ENCODE measurements at places on chromosomes 1 and 21.
A peak's percentile ranks its signal among the peaks of the same experiment; 100 is the strongest.

GRCh38 chr1:10975567-10976326 lies 36.7 kb upstream of the TARDBP start:
- no peak for DNase-seq

- no peak for DNase-seq
These were observed 243.0 kb downstream of the C1orf94 start for GRCh38 chr1:34419663-34420136.

GRCh38 chr1:155051777-155052398 lies 772 bp downstream of the ADAM15 start:
- DNase-seq: peak; percentile 21

- DNase-seq: peak; percentile 47
These were observed 11.0 kb upstream of the KCNAB2 start for GRCh38 chr1:6034750-6035096.

DNA sequence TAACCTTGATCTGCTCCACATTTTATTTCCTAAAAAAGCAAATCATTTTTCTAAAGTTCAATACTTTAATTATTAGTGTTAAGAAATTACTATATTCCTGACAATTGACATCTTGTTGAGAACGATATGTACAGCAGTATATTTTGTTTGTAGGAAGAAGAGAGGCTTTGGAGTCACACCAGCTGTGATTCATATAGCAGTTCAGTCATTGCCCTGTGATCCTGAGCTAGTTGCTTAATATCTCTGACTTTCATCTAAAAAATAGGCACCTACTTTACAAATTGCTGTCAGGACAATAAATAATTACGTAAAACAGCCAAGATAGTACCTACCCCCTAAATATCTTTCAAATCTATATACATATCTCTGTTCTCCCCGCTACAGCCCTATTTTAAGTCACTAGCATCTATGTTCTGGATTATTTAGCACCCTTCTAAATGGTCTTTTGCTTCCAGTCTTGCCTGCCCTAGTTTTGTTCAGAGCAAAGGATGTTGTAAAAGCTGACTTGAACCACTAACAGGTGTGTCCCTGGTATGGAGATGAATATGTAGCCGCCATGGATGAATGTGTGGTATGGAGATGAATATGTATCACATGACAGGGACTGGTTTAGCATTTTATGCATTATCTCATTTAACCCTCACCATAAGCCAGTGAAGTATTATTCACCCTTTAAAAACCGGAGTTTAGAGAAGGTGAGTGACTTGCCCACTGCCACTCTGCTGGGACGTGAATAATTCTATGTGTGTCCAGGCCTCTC lies 42.2 kb downstream of the RNF220 start:
- no peak for DNase-seq

DNA sequence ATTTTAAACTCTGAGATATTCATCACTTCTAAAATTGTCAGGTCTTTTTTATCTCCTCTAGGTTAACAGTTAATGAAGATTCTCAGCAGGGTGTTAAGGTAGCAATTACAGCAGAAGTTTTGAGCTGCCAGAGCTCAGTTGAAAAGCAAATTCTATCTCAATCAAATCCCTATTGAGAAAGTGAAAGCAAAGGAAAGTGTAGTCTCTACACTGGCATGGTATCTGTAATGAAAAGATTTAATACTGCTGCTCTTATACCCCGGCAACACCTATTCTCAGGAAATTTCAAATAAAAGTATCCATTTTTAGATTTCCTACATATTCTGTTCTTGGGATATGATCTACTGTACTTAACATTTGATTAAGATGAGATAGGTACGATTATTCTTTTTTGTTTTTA lies 913.5 kb downstream of the MRPL39 start:
- no peak for DNase-seq

- peak; percentile 17 for DNase-seq
These were observed 24.9 kb upstream of the TMEM52 start for GRCh38 chr1:1943834-1944570.

GRCh38 chr1:46585312-46585938 lies 18.6 kb downstream of the MKNK1 start:
- DNase-seq: no peak

DNA sequence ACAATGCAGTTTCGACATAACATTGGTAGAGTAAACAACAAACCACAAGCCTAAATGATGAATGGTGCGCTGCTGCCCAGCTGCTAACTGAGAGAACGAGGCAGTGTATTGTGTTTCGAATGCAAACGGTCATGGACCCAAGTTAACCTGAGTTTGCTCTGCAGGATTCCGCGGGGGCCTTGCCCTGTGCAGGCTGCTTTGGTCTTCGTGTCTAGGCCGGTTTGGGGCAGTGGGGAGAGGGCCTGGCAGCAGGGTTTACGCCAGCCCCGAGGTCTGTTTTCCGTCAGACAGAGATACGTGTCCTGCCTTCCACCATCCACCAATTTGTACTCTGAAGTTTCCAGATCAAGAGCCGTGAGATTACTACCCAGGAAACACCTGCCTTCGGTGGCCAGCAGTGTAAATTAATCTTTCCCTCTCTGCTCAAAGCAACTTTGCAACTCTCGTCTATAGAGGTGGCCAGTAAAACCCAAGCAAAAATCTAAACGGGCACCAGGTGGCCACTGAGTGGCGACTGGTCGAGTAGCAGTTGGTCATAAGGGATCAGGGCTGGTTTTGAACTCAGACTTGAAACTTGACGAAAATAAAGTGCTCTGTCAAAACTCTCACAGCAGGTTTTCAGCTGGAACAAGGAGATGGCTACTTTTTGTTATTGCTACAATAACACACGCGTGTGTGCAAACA lies 6.3 kb upstream of the PRDM15 start:
- no peak for DNase-seq

DNA sequence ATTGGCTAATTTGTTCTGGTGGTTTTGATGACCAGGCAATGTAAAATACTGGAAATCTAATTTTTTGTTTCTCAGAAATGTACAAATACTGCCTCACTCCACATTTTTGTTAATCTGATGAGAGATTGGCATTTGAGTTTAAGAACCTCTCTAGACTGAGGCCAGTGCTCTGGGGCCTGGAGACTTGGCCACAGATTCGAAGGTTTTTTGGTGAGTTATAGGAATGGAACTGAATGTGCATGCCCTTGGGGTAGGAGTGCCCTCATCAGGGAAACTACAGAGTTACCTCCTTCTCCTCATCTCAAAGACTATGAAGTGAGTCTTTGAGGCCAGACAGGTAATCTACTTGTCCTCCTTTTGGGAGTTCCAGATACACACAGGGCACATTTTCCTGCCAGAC lies 347.9 kb downstream of the LTN1 start:
- no peak for DNase-seq

- peak; percentile 42 for DNase-seq
These were observed 841 bp downstream of the SNX27 start for GRCh38 chr1:151612501-151613281.

DNA sequence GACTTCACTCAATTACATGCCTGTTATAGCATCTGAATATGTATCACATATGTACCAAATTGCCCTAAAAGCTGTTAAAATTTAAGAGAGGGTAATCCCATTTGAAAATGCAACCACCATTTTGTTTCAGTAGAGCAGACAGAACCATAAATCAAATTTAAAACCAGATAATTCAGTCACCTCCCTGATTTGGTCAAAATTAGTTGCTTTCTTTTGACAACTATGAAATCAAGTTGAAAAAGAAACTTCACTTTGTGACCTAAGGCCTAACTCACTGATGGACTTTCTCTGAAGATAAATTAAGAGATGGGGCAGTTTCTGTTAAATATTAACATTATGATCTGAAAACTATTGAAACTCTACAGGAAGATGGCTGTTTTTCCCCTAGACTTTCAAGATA lies 6.7 kb downstream of the GORAB start:
- no peak for DNase-seq

DNA sequence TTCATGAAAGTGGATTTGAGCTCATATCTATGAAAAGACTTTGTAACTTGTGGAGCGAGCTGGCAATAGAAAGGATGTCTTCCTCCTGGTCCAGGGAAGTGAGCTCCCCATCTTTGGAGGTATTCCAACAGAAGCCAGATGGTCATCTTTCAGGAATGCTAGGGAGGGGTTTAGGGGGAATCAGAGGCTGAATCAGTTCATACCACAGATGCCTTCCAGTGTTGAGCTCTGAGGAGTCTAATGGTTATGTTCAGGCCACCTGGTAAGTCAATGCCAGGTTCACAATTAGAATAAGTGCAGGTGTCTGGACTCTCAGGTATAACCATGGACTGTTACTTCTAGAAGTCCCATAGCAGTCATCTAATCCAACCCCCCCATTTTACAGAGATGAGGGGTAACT lies 119.1 kb downstream of the ACTL8 start:
- DNase-seq: no peak

- no peak for DNase-seq
These were observed 74.1 kb downstream of the CRB1 start for GRCh38 chr1:197342044-197342565.

DNA sequence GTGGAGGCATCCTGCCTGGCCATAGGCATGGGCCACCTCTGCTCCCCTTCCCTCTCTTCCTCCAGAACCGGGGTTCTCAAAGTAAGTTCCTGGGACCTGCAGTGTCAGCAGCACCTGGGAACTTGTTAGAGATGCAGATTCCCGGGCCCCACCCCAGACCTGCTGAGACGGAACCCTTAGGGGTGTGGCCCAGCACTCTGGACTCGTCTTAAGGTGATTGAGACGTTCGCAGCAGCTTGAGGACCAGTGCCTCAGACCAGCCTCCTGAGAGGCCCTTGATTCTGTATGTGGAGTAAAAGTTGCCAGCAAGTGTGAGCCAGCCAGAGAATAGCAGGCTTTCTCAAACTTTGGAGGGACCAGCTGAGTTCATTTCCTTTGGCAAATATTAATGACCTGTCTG lies 14.2 kb downstream of the COQ8A start:
- DNase-seq: no peak

DNA sequence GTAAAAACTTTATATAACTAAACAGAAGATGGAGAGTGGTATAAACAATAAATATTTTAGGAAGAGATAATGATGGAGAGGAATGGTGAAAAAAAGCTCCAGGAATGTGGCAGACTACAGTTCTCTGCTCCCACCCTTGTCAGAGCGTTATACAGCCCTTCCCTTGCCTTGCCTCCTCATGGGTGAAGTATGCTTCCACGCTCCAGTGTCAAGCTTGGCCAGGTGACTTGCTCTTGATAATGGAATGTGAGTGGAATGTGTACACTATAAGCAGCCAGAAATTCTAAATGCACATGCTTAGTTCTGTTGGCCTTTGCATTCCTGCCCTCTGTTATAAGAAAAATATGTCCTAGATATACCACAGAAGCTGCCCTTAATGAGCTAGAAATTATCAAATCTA lies 24.7 kb upstream of the POGK start:
- DNase-seq: no peak

DNA sequence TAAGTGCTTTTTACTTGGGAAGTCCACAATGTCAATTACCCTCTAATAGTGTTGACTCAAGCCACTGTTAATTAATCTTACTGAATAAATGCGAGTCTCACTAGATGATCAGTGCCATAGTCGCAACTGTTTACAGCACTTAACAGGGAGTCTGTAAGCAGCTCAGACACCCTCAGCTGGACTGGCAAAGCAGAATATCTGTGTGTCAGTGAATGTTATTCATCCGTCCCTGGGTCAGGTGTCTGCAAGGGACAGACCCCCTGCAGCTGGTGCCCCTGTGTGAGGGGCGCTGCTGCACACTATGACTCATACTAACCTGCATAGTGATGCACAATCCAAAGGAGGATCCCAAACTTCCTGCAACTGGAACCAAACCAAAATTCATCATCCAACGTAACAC lies 306.5 kb downstream of the HHIPL2 start:
- no peak for DNase-seq

- no peak for DNase-seq
These were observed 99.5 kb downstream of the C4BPA start for GRCh38 chr1:207203541-207203940.
